Adrenal gland (tissue), 19 donors: ENCODE measurements at places on chromosomes 11 and 22.

- no peak overlapping the region for H3K27ac ChIP-seq
- no peaks in the 10 kb centered on the region for H3K36me3 ChIP-seq
- no peaks in the 10 kb centered on the region for H3K4me1 ChIP-seq
- H3K4me3 ChIP-seq = no peak overlapping the region
- DNase-seq = peak; percentile 19
- no peaks in the 10 kb centered on the region for H3K27me3 ChIP-seq
Measured at GRCh38 chr11:74123008-74123448, 47.8 kb downstream of the C2CD3 start.

DNA sequence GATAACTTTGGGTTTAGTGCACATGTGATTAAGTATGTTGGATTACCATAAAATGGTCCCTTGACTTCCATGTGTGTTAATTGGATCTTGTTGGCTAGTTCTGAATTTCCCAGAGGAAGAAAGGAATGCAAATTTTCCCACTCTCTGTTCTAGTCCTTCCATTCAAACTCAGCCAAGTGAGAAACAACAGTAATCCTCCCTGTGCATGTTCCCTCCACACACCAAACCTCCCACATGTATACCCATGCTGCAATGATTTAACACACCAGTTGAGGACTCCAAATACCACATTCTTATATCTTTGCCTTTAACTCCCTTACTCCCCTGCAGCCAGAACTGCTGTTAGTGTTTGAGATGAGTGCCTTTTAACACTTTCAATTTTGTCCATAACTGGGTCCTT, 1158.9 kb downstream of the DLG2 start:
- DNase-seq = no peak
- H3K4me3 ChIP-seq = no peak overlapping the region
- H3K4me1 ChIP-seq = no peaks in the 10 kb centered on the region
- H3K27me3 ChIP-seq = no peaks in the 10 kb centered on the region

DNA sequence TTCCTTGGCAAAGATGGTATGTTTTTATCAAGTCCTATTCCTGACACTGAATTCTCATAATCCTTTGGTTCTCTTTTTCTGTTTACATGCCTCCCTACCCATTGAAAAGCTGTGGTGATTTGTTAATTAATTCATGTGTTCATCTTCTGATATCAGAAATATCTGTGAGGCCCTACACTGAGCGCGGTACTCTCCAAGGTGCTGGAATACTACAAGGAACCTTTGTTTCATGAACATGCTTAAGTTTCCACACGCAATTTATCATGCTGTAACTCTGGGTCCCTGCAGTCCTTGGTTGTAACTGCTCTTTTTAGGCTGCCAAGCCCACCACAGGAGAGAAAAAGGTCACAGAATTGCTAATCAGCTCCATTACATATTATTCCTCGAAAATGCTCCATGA, 331.8 kb downstream of the FAT3 start:
- no peaks in the 10 kb centered on the region for H3K4me1 ChIP-seq
- H3K27me3 ChIP-seq = no peaks in the 10 kb centered on the region
- no peaks in the 10 kb centered on the region for H3K36me3 ChIP-seq
- H3K27ac ChIP-seq = no peak overlapping the region

DNA sequence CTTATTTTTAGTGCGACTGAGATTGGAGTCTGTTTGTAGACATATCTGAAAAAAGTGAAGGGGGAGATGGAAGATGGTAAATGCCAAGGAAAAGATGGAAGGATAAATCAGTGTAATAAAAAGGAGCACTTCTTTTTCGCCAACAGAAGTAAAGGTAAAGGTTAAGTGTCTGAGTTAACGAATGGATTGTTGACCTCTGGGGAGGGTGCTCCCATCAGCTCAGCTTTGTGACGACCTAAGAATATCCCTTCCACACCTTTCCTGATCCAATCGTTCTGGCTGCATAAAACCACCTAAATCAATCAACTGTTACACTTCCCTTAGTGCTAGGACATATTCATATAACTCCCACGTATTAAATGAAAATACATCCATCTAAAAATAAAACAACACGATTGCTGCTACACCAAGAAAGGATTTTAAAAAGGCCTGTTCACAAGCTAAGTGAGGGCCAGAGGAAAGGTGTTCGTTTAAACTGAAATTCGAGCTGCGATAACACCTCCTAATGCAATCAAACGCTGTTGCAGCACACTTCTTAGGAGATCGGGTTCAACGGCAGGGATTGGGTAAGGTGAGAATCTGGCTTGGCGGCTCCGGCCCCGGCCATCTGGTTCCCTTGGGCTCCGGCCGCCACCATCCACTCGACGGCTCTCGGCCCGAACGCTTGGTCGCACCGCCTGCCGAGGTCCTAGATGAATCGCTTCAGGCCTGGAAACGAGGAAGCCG, 658 bp downstream of the C11orf71 start:
- peak; percentile 67 for DNase-seq
- H3K27me3 ChIP-seq = no peaks in the 10 kb centered on the region

GRCh38 chr22:40612291-40612751, 24.2 kb downstream of the MRTFA start:
- H3K4me1 ChIP-seq = peaks cover 22% of the 10 kb centered on the region
- no peaks in the 10 kb centered on the region for H3K36me3 ChIP-seq
- no peaks in the 10 kb centered on the region for H3K27me3 ChIP-seq
- H3K27ac ChIP-seq = no peak overlapping the region
- no peak for DNase-seq

DNA sequence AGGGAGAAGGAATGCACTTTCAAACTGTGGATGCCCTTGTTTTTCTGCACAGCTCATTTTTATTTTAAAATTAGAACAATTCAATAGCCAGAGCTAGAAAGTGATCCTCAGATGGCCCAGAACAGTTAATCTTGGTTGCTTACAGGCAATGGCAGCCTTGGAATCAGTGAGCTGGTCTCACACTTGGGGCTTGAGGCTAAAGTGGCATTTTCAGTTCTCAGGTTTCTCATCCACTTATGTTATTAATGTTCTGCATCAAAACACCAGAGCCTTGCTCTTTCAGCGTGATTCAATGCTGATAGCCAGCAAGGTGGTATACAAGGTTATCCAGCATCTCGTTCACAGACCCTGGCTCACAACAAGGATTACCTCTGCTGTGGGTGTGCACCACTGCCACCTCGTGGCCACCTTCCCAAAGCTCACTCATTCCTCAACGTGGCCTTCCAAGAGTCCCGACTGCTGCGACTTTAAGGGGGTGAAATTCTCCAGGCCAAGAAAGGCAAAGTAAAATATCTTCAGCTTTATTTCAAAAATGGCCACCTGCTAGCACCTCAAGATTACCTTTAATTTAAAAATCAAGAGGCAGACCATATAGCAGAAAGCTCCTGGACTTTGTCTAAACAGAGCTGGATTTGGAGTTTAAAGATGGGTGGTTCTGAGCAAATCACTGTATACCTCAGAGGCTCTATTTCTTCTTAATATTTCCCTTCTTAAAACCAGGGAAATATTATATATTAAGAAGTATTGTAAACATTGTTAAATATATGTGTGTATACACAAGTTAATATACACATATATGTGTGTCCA, 34.2 kb upstream of the FSHB start:
- H3K4me3 ChIP-seq = no peak overlapping the region
- peaks cover 12% of the 10 kb centered on the region for H3K4me1 ChIP-seq
- peak; percentile 79 for DNase-seq
- H3K27me3 ChIP-seq = no peaks in the 10 kb centered on the region
- no peak overlapping the region for H3K27ac ChIP-seq

DNA sequence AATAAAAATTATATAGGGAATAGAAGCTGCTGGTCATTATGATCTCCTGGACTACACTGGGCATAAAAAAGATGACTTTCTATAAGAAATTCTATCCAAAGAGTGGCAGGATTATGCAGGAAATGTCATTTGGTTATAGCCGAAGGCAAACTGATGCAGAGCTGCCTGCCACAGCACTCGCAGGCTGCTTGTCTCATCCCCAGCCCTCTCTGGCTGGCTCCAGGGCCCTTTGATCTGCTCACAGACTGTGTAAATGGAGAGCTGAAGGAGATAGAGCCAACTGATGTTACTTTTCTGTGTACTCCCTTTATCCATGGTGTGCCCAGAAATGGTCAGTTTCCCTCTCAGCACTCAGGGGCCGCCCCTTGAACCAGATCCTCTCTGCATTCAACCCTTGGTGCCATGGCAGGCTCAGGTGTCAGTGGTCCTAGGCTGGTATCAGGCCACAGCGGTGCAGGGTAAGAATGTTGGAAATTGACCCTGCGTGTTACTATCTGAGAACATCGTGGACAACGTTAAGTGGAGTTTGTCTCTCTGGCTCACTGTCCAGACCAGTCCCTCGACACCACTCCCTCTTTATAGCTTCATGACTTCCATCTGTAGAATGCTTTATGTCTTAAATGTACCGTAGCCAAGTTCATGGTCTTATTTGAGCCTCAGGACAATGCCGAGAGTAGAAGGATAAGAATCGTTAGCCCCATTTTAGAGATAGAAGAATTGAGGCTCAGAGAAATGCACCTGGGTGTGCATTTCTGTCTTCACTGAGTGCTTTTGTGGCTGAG, 27.8 kb downstream of the TEAD1 start:
- no peaks in the 10 kb centered on the region for H3K27me3 ChIP-seq
- H3K4me1 ChIP-seq = no peaks in the 10 kb centered on the region
- H3K27ac ChIP-seq = no peak overlapping the region
- H3K4me3 ChIP-seq = no peak overlapping the region
- H3K36me3 ChIP-seq = no peaks in the 10 kb centered on the region

DNA sequence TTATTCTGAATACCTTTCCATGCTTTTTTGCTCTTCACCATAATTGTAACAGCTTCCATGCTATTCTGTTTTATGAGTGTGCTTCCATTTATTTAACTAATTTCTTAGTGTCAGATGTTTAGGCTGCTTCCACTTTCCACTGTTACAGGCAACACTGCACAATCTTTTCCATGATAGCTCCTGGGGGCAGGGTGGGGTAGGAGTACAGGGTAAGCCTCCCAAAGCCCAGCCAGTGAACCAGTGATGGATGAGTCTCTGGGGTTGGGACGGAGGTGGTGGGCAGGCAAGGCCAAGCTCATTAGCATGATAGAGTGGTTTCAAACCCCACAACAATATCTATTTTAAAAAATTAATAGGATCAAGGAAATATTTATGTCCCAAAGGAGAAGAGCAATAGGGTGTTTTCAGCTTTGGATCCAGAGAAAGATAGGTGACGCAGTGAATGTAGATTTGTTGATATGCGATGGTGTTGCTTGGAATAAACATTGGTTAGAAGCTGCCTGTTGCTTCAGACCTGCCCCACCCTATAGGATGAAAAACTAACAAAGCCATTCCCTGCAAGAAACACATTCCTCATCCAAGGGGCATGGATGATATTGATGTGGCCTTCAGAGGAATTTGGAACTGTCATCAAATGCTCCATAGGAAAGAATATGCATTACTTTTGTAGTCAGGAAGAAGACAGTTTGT, 17.1 kb upstream of the ELF5 start:
- H3K27me3 ChIP-seq = no peaks in the 10 kb centered on the region
- H3K4me3 ChIP-seq = no peak overlapping the region
- DNase-seq = no peak
- no peaks in the 10 kb centered on the region for H3K36me3 ChIP-seq
- H3K27ac ChIP-seq = no peak overlapping the region

DNA sequence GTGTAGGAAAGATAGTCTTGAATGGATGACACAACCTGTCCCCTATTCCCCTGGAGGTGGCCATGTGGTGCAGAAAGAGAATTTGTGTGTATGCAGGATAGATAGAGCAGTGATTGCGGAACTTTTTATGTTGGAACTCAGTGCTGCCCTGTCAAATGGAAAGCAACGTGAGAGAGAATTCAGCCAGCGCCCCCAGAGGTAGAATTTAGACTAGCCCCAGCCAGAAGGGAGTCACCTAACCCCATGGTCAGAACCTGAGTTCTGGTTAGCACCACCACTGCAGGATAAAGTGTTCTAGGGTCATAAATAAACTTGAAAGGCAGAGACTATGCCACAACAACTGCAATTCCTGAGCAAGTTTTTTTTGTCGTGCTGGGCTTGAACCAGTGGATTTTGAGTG, 152.9 kb upstream of the GRIA4 start:
- DNase-seq = no peak
- H3K4me3 ChIP-seq = no peak overlapping the region
- no peak overlapping the region for H3K27ac ChIP-seq
- no peaks in the 10 kb centered on the region for H3K4me1 ChIP-seq
- no peaks in the 10 kb centered on the region for H3K36me3 ChIP-seq
- no peaks in the 10 kb centered on the region for H3K27me3 ChIP-seq

DNA sequence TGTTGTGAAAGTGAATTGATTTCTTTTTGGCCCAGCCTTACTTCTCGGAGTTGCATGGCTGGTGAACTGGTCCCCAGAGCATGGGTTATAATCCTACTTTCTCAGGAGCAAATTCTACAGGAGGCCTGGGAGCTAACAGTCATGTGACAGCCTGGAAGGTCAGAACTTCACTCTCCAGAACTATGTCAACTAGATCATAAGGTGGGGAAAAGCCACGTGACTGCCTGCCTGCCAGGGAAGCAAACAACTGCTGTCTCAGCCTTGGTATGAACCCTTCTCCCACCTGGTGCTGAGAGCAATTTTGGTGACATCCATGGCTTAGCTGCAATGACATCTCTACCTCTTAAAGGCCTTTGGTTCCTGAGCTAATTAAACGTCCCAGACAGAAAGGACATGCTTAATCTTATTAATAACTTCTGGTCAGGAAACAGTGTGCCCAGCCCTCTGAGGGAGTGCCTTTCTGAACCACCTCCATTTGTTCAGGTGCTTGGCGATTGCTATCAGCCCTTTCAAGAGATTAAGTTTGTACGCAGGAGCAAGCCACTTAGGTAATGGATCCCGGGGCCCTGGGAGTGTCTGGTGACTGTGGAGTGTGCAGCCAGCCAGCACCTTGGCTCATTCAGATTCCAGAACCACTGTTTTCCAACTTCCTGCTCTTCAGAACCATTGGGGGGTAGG, 1.4 kb upstream of the CREB3L1 start:
- no peaks in the 10 kb centered on the region for H3K36me3 ChIP-seq
- no peaks in the 10 kb centered on the region for H3K27me3 ChIP-seq
- H3K4me1 ChIP-seq = peaks cover 54% of the 10 kb centered on the region
- H3K4me3 ChIP-seq = no peak overlapping the region
- peak; percentile 69 for DNase-seq
- H3K27ac ChIP-seq = peak overlapping the region; percentile 17

DNA sequence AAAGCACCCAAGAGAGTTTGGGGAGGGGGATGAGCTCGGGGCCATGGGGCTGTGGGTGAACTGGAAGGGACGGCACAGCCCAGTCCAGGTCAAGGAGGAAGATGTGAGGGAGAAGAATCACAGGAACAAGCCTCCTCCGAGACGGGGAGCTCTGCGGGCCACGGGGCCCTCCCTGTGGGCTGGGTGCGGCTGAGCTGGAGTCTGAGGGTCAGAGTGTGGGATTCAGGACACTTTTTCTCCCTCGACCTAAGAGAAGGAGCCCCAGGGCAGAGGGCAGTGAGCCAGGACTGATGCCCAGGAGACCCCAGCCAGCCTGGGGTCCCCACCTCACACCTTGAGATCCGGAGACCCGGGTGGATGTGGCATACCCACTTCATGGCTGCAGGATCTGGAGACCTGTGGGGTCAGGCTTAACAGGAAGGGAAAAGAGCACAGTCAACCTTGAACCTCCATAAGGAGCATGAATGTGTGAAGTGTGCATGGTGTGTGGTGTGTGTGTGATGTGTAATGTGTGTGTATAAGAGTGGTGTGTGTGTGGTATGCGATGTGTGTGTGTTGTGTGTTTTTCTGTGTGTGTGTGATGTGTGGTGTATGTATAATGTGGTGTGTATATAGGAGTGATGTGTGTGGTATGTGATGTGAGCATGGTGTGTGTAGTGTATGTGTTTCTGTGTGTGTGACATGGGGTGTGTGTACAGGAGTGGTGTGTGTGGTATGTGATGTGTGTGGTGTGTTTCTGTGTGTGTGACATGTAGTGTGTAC, 504.6 kb downstream of the BRD1 start:
- no peak overlapping the region for H3K4me3 ChIP-seq
- H3K36me3 ChIP-seq = no peaks in the 10 kb centered on the region
- no peak overlapping the region for H3K27ac ChIP-seq
- H3K27me3 ChIP-seq = peaks cover 10% of the 10 kb centered on the region
